ENCODE measurements at places on chromosomes 1 and 21. TPM values are rescaled to one million over a fixed set of nuclear protein-coding genes. Genes with fewer than 3 reads are reported as not detected.

The RHBG gene
- not detected for total RNA-seq

The RBP7 gene
- total RNA-seq: not detected

The SPRR2G gene
- not detected for total RNA-seq

The RHEX gene
- total RNA-seq: not detected

The ESRRG gene
- not detected for total RNA-seq

The MIXL1 gene
- 0.17 TPM for total RNA-seq

The KCNA3 gene
- not detected for total RNA-seq

The ETNK2 gene
- 10.2 TPM for total RNA-seq

The C8B gene
- not detected for total RNA-seq

The CASQ1 gene
- 0.25 TPM for total RNA-seq

The PPM1J gene
- 0.59 TPM for total RNA-seq

The KCNJ9 gene
- not detected for total RNA-seq

The CD58 gene
- 19.6 TPM for total RNA-seq

The IFI44L gene
- total RNA-seq: 29.7 TPM

The ZNF648 gene
- total RNA-seq: not detected

The CAMK1G gene
- total RNA-seq: not detected

The VPS13D gene
- 39.4 TPM for total RNA-seq

Data from chondrocyte (in vitro differentiated cells).